ENCODE measurements at places on chromosomes 7 and 10.

DNA sequence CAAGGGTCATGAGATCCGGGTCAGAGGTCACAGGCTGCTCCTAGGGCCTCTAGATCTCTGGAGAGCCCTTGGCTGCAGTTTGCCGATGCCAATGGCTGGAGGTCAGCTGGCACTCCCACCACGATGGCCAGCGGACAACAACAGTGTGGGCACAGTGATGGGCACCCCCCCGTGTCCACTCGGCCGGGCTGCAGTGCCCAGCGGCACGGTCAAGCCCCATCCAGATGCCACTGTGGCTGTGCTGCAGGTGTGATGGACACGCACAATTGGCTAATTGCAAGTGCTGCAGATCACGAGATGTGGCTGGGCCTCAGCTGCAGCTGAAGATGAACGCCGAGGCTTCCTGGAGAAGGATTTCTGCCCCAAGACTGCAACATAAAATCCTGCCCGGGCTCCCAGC, 80.7 kb downstream of the PDGFA start:
- no peak for DNase-seq

DNA sequence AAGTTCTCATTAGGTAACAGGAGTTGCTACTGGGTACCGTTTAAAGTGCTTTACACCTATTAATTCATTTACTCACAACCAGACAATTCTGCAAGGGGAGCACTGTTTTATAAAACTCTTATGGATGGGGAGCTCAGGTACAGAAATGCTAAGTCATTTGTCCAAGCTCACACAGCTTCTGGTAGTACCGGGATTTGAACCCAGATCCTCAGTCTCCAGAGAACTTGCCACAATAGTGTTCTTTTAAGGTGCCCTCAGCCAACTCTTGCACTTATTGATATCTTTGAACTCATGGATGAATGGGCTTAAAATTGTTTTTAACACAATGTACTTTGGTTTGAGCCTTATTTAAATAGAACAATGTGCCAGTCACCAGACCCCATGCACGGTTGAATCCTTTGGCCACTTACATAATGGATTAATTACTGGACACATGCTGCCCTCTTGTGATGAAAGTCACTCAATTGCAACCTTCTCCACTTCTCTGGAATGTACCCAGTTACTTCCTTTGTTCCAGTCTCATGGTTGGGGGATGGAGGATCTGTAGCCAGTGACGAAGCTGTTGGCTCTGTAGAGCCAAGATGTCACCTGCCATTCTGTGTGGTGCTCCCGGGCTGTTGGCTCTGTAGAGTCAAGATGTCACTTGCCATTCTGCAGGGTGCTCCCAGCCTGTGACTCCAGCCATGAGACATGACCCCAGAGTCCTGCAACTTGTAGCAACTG, 65.6 kb downstream of the NOD1 start:
- no peak for DNase-seq

DNA sequence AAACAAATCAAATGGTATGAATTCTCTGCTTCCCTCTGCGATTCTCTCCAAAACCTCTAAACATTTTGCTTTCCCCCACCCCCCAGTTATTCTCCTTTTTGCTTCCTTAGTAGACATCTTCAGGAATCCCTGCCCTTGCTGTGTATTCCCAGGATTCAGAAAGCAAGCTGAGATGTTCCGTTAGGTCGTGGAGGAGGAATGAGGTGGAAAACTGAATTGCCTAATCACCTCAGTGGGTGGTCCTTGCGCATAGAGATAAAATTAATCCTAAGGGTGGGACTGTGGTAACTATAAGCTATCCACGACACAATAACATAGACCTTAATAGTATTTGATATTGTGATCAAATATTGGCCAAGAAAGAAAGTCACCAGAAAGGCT, 49.1 kb upstream of the SEMA3C start:
- DNase-seq: no peak

DNA sequence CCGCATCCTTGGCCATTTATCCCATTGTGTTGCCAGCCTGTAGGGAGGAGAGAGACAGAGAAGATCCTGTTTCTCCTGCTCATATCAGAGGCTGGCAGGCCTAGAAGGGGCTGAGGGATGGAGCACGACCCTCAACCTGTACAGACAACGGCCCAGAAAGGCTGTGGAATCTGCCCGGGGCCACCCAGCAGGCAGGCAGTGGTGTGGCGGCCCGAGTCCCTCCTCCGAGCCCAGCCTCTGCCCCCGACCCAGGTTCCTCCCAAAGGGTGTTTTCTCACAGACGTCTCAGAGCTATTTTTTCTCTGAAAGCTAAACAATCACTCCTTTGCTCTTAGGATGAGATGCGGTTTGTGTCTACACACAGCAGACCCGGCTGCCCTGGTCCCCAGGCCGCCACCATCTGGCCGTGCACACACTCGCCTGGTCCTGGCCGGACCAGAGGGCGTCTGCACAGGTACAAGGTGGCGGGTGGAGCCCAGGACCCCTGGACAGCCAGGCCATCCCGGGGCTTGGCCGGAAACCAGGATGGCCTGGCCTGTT, 69.3 kb downstream of the FOXL3 start:
- DNase-seq: no peak

DNA sequence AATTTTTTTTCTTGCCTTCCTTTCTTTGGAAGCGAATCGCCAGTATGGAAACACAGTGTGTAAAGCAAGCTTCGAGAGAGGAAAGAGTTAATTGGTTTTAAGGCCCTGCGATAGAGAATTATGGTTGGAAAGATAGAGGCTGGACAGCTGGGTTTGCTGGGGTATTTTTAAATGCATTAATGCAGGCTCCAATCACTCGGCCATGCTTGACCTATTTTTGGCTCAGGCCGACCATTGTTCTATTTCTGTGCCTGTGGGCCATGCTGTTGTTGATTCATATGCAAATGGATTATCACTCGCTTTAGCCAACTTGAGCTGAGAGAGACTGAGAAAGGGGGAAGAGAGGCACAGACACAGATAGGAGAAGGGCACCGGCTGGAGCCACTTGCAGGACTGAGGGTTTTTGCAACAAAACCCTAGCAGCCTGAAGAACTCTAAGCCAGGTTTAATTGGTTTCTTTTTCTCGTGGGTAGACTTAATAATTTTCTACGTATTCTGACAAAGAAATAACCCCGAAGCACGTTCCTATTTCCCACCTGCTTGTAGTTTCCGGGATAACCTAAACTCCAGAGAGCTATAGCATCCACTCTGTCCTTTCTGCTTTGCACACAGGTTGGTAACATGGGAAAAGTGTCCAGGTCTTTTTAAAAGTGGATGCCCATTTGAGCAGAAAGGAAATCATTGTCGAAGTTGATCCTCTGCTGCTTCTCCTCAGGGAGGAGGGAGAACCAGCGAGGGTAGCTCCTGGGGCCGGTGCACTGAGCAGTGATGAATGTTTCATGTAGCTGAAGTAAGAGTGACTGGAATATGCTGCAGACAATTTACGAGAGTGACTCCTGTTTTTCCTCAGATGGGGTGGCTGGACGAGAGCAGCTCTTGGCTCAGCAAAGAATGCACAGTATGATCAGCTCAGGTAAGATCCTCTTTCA, at the start of gene HDAC9:
Gene HDAC9, plus strand, starts transcription at position 338 of the 929 bp plus-strand sequence. Its CDS starts 554 bp downstream, at position 892.
- DNase-seq: no peak

DNA sequence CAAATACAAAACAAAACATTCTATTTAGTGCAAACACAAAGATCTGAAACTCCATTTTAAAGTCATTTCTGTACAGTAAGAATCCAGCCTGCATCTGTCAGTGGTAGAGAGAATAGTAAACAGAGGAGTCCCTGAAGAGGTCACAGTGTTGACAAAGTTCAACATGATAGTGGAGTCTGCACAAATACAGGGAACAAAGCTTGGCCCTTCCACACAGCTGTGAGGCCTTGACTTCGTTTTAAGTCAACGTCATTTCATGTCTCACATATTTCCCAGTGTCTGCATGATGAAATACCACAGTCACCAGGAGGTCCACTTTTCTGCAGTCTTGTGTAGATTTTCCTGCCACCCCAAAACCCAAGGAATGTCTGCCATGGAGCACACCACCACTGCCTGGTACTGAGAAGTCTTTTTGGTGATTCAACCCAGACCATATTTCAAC, 33.0 kb downstream of the CYP26A1 start:
- no peak for DNase-seq

- no peak for DNase-seq
Observed at GRCh38 chr10:63268149-63268797, 135.1 kb downstream of the NRBF2 start.

- DNase-seq: no peak
Observed at GRCh38 chr7:129502708-129503685, 666 bp downstream of the SMKR1 start.

DNA sequence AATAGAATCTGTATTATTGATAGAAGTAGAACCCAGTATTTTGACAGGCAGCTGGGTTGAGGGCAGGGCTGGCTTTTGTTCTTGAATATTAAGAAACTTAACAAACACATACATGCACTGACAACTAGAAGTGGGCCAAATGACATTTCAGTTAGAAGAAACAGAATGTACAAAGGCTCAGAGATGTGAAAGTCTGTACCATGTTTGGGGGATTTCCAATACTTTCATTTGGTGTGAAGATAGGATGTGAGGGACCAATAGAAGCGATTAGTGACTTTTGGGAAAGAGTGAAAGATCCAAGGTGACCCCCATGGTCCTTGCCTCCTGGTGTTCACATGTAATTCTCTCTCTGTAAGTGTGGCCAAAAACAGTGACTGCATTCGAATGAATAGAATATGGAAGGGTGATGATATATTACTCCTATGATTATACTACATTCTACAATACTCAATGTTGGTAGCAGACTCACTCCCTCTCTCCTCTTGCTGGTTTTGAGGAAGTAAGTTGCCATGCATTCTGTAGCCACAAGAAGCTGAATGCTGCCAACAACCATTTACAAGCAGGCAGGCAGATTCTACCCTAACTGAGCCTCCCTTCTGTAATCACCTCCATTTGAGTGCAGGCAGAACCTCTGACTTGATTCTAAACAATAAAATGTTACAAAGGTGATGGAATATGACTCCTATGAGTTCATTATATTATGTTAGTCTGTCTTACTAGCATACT, 151.4 kb downstream of the TMEM168 start:
- DNase-seq: no peak

DNA sequence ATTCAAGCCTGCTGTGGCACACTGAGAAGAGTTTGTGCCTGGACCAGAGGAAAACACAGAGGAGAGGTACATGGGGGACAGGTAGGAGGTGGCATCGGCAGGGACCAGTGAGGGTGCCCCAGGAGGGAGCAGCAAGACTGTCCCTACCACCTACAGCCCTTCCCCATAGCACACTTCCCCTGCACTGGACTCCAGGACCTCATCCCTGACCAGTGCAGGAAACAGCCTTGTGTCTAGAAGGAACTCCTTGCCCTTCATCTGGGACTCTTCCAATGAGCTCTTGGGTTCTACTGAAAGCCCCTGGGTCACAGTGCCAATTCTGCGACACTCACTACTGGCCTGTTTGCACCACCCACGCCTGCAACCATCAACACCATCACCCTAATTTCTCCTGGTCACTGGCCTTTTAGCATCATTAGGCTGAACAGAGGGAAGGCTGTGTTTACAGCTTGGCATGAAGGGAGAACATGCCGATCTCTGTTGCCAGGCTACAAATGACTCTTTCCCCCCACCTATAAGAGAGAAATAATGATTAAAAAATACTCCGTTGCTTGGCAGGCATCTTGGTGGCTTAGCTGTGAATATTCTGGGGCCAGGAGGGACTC, 371.9 kb upstream of the ZMIZ1 start:
- no peak for DNase-seq

- DNase-seq: no peak
Observed at GRCh38 chr7:130926001-130926691, 192.1 kb upstream of the KLF14 start.

DNA sequence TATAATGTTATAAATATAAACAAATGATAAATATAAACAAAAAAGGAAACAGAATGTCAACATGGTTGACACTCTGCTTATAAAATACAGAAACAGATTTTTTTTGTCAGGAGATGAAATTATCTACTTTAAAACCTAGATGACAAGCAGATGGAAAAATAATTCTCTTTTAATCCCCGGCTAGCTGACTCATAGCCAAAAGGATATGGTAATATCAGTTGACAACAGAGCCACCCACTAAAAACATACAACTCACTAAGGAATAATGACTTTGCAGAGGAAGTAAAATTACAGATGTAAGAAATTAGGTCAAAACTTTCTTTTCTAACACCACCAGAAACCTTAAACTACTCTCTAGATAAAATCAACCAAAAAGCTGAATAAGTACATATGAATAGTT, 131.1 kb upstream of the ABCB5 start:
- no peak for DNase-seq

DNA sequence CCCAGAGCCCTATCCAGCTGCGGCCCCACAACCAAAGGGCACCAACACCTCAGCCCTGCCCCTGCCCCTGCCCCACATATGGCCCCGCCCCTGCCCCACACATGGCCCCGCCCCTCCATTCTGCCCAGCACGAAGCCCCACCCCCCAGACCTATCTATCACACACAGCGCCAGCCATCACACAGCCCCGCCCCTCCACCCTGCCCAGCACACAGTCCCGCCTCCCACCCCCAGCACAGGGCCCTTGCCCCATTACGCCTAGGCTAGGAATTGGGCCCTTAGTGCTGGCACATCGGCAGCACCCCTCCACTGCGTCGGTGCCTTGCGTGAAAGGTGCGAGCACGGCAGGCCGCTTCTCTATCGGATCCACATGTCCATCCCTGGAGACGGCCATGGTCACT, 126.8 kb downstream of the MAD1L1 start:
- DNase-seq: no peak

GRCh38 chr7:115299397-115300037, 377.6 kb downstream of the MDFIC start:
- DNase-seq: no peak

DNA sequence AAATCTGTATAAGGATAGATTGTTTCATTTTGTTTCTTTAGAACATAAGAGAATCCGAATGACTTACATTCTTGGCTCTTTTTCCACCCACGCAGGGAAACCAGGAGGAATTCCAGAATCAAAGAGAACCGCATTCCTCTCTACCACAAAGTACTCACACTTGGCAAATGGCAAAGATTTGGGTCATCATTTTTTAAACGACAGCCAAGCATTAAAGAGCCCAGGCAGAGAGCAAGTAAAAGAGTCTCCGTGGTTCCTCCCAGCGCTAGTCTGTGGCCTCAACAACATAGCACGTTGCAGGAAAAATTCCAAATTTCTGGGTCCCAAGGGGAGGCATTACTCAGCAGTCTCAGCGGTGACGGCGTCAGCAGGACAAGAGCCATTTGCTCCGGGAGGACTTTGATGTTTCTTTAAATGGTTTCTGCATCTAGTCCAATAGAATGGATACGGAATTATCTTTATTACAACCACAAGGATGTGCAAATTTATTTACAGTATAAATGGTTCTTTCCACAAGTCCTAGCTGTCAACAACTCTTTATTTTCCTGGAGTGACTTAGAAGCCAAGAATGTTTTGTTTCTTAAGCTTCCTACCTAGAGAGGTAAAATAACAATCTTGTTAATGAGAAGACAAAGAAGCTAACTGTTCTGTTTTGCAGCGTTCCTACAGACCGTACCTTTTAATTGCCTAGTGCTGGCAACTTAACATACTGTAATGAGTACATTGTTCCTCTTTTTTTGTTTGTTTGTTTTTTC, 232.5 kb downstream of the SKIDA1 start:
- no peak for DNase-seq

All from activated CD4-positive, CD25-positive, alpha-beta regulatory T cell treated with anti-CD3 and anti-CD28 coated beads, Interleukin-2, amount 50 U/mL, for 72 hours (primary cell).